ENCODE measurements at places on chromosomes 12 and 14.
A peak's percentile ranks its signal among the peaks of the same experiment; 100 is the strongest.

GRCh38 chr12:71746974-71747611 lies 7.6 kb upstream of the RAB21 start:
- peak; percentile 58 for DNase-seq

GRCh38 chr14:39203659-39204606 lies 28.9 kb downstream of the PNN start:
- DNase-seq: no peak

DNA sequence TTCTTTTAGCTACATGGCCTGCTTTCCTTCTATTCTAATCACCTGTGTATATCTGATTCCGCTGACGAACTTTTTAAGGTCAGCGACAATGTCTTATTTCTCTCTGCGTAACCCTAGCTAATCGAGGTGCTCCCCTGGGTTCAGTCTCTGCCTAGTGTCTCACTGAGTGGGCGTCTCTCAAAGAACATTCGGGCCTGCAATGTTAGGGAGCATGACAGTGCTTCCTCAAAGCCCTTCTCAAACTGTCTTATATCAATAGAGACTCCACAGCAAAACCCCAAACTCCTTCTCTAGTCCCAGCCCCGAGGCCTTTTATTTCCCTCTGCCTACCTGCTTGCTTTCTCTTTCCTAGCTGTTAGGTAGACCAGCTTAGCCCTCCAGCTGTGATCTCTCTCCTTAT lies 13.7 kb upstream of the RPS6KL1 start:
- DNase-seq: no peak

DNA sequence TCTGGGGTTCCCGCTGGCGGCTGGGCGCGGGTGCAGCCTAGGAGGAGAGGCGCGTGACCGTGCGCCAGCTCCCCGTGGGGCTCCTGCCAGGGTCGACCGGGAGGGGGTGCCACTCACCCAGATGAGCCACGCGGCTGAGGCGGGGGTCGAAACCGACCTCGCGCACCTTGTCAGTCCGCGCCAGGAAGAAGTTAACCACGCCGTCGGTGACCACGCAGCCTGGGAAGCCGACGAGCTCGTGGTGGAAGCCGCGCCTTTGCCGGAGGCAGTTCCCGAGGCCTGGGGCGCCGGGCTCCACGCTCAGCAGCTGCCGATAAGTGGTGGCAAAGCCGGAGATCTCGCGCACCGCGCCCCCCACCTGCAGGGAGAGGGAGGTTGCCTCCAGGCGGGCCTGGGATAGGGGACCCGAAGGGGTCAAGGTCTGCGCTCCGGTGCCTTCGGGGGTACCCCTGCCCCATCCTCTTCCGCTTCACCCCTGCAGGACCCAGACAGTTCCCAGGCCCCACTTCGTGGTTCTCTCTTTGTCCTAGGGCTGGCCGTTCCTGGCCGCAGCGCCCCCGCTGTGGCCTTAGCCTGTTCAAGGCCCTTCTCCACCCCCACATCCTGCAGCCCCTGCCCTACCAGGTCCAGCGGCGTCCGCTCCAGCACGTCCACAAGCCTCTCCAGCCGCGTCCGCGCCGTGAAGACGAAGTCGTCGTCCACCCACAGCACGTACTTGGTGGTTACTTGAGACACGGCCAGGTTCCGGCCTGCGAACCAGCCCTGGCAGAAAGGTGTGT lies 5.3 kb downstream of the B4GALNT1 start:
- DNase-seq: no peak

GRCh38 chr14:28780843-28781820 lies 14.5 kb downstream of the FOXG1 start:
- no peak for DNase-seq

- no peak for DNase-seq
Observed at GRCh38 chr12:92973614-92974013, 44.5 kb upstream of the EEA1 start.

DNA sequence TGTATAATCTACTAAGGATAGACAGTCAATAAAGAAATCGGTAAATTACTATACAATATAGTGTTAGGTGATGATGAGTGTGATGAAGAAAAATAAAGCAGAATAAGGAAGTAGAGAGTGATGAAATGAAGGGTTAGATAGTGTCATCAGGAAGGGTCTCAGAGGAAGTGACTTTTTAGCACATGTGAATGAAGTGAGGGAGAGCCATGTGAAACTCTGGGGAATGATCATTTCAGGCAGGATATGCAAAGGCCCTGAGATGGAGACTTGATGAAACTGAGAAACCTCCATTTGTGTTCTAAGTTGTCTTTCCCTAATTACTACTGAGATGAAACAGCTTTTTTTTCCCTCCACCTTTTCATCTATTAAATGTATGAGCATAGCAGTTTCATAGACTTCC lies 19.4 kb upstream of the GNPTAB start:
- no peak for DNase-seq

DNA sequence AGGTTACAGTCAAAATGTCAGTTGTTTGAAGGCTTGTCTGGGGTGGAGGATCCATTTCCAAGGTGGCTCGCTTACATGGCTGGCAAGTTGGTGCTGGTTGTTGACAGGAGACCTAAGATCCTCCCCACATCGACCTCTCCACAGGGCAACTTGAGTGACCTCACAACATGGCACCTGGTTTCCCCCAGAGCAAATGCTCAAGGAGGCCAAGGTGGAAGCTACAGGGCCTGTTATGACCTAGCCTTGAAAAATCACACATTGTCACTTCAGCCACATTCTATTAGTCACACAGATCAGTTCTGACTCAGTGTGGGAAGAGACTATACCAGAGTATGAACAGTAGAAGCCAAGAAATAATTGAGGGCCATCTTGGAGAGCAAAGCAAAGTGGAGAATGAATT lies 11.3 kb upstream of the GNG2 start:
- DNase-seq: peak; percentile 31

- DNase-seq: no peak
Observed at GRCh38 chr12:109476807-109477184, 304 bp downstream of the KCTD10 start.
